ENCODE measurements at places on chromosomes 5 and 9.

DNA sequence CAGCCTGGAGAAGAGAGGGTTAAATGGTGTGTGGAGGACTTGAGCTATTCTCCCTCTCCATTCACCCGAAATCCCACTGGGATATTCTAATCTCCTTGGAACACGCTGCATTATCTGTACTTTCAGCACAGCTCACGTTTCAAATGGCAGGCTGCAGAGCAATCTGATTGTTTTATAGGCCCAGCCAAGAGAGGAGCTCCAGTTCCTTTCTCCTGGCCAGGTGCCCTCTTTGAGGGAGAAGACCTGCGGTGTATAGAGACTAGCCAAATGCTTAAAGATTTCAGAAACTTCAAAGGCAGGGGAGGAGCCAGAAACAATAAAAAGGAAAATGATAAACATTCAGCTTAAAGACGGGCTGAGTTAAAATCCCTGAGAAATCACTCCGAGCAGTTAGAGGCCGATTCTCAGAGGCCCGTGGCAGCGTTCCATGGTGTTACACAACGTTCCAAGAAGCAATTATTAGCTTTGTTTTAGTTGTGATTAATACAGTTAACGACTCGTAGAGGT, 564.0 kb upstream of the KLF4 start:
- peak; percentile 59 for DNase-seq

- no peak for DNase-seq
Observed at GRCh38 chr5:77073667-77074066, 13.4 kb downstream of the ZBED3 start.

GRCh38 chr5:40227366-40227765, 452.3 kb upstream of the PTGER4 start:
- no peak for DNase-seq

DNA sequence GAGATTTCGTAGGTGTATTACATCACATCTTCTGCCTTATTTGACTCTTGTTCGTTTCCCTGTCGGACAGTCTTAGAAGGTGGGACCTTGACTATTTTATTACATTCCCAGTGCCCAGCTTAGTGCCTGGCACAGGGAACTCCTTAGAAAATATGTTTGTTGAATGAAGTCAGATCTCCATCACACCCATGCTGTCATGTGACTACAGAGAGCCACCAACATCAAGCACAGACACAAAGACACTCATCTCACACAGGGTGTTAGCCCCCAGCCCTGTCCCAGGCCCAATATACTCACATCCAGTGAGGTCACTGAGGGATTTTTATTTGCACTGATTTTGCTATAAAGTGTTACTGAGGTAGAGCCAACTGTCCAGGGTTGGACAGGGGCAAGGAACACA, 692 bp upstream of the SRA1 start:
- no peak for DNase-seq

DNA sequence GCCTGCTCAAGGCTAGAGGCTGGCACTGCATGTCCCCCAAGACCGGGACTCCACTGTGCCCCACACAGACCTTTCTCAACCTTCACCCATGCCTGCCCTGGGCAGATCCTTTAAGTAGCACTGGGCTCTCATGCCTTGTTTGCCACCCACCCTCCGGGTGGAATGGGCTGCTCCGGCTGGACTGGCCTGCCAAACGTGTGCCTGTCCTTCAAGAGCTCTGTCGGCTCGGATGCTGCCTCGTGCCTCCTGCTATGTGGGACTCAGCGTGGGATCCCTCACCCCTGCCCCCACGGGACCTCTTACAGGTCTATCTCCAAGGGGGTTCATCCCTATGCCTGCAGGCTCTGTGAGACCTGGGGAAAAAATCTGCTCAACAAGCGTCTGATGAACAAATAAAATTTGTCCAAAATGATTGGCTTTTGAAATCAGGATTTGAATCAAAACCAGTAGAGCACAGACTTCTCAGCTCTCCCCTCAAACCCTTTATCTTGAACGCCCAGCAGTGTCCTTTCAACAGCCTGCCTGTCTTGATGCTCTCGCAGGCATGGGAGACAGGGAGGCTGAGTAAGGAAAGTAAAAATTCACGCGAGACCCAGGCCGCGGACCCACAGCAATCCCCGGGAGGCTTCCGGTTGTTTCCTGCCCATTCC, 56.3 kb downstream of the CRB2 start:
- DNase-seq, result no peak

All from breast epithelium (tissue), 4 donors.